Astrocyte of the spinal cord (primary cell): ENCODE measurements at places on chromosomes 6 and 20.

- peak; percentile 69 for DNase-seq
Observed at GRCh38 chr6:157667211-157668008, 155.6 kb upstream of the SNX9 start.

- no peak for DNase-seq
Observed at GRCh38 chr20:21511485-21511849, 2.4 kb downstream of the NKX2-2 start.

DNA sequence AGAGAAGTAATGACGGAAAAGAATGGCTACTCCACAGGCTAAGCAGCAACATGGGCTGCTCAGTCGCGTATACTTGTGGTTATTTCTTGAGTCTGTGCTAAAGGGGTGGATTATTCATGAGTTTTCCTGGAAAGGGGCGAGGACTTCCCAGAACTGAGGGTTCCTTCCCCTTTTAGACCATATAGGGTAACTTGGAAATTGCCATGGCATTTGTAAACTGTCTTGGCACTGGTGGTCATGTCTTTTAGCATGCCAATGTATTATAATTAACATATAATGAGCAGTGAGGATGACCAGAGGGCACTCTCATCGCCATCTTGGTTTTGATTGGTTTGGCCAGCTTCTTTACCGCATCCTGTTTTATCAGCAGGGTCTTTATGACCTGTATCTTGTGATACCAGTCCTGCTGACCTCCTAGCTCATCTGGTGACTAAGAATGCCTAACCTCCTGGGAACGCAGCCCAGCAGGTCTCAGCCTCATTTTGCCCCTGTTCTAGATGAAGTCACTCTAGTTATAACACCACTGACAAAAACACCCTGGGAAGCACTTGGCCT is 11.4 kb downstream of the LBP start:
- DNase-seq = peak; percentile 15

DNA sequence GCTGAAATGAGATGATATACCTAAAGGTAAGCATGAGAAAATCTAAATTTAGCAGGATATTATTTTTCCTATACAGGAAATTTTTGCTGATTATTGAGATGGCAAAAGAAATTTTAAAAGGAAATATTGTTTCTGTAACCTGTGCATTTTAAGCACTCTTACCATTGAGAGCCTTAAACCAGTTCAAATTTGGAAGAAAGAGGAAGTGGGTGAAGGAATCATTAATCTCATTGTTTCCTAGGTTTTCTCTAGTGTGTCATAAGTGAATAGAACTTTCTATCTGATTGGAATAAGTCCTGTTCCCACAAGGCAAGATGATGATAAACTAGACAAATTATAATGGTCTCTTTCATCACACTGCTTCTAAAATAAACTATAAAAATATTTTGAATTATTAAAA is 22.4 kb upstream of the FKBP1C start:
- DNase-seq = no peak

- peak; percentile 14 for DNase-seq
Observed at GRCh38 chr20:53003420-53004154, 31.4 kb downstream of the TSHZ2 start.

- peak; percentile 46 for DNase-seq
Observed at GRCh38 chr6:53168516-53169267, 20.1 kb upstream of the GCM1 start.

DNA sequence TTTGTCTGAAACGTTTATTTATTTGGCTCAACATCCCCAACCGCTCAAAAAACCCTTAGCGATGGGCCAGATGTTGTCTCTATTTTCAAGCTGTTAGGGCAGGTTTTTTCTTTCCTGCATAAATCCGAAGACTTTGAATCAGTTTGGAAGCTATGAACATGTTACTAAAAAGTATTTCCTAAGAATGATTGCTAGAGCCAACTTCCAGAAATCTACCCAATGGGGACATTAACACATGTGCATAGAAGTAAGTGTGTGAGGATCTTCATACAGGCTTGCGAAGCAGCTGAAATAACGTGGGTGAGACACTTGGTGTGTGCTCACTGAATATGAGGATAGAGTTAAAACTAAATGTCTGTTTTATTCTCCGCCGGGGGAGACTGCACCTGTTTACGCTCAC is 106.8 kb downstream of the BCAS1 start:
- DNase-seq = no peak

DNA sequence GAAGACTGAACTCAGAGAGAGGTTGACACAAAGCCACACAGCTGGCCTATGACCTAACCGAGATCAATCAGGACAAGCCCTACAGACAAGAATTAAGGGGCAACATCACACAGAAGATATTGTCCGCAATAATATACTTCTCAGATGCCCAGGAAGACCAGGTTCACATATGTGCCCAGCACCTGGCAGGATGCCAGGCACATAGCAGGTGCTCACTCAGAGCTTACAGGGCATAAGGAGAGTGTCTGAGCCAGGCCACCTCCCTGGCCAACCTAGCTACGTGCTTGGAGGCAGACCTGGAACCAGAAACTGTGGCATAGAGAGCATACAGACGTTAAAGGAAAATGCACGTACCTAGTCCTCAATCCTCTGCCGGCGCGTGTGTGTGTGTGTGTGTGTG is 87.0 kb upstream of the LRFN2 start:
- DNase-seq = no peak

DNA sequence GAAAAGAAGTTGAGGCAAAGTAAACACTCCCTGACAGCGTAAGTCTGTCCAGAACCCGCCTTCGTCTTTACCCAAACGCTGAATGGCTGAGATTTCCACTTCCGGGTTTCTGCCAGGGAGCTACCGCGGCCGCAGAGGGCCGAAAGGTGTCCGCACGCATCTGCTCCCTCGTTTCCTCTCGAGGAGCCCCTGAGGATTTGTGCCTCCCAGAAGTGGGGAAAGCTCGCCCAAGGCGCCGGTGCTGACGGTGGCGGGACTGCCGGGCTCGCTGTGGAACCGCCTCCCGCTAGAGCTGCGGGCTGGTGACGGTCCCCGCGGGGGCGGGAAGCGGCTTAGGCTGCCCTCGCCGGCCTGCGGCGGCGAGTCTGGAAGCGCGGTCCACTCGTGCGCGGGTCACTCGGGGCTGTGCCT is 1760.2 kb upstream of the DEFB115 start:
- no peak for DNase-seq

- DNase-seq = peak; percentile 77
Observed at GRCh38 chr20:50572938-50573777, 63.0 kb downstream of the PTPN1 start.

GRCh38 chr6:112307707-112308106 is 39.4 kb upstream of the RFPL4B start:
- DNase-seq = no peak

GRCh38 chr6:2950713-2951112 is 20.7 kb downstream of the SERPINB6 start:
- no peak for DNase-seq

GRCh38 chr6:152353440-152353839 is 283.7 kb downstream of the SYNE1 start:
- no peak for DNase-seq

DNA sequence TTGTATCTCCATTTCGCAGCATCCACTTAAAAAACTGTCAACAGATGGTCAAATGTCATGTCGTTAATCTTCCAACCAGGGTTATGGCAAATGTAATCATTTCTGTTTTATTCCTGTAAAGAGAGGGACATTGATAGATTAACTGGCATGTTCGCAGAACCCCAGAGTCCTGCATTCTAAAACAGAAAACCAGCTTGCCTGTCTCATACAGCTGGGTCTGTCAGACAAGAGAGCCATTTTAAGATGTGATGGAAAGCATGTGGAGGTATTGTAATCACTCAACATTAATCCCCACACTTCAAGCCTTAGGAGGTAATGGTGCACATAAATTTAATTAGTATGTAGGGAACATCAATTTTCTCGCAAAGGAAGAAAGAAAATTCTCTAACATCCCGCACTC is 4.4 kb downstream of the SMLR1 start:
- no peak for DNase-seq

GRCh38 chr20:25987073-25987927 is 290.6 kb upstream of the ZNF337 start:
- DNase-seq = peak; percentile 22

- DNase-seq = peak; percentile 86
Observed at GRCh38 chr6:142378138-142378875, 76.5 kb downstream of the ADGRG6 start.

DNA sequence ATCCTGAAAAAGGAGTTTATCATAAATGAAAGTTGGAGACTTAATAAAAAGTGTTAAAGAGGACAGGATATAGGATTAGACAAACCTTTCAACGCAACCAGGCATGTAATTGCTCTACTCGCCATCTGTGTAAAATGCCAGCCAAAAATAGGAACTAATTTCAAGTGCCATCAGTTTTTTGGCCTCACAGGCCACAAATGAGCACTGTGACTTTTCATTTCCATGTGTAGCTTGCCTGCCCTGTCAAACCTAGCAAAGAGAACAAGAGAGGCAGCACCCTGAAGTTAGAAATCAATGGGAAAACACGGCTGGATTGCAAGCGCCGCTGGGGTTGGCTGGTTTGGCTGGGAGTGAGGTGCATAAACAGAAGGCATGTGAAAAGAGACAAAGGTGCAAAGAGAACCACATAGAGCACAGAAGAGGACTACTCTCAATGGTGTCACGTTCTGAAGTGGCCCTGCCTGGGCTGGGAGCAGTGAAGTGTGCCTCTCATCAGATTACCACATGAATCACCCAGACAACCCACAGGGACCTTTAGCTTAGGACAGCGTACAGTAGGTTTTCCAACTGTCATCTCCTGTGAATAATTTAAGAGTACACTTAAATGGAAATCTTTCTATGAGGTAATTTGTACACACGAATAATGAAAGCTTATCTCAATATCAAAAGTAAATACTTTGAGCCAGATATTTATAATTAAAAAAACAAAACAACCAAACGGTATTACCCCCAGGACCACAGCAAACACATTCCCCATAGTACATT is 78.0 kb upstream of the NHSL1 start:
- DNase-seq = no peak

GRCh38 chr20:29741894-29742698 is 1515.4 kb upstream of the DEFB115 start:
- DNase-seq = no peak

- no peak for DNase-seq
Observed at GRCh38 chr6:158046201-158047126, 64.8 kb downstream of the SYNJ2 start.

DNA sequence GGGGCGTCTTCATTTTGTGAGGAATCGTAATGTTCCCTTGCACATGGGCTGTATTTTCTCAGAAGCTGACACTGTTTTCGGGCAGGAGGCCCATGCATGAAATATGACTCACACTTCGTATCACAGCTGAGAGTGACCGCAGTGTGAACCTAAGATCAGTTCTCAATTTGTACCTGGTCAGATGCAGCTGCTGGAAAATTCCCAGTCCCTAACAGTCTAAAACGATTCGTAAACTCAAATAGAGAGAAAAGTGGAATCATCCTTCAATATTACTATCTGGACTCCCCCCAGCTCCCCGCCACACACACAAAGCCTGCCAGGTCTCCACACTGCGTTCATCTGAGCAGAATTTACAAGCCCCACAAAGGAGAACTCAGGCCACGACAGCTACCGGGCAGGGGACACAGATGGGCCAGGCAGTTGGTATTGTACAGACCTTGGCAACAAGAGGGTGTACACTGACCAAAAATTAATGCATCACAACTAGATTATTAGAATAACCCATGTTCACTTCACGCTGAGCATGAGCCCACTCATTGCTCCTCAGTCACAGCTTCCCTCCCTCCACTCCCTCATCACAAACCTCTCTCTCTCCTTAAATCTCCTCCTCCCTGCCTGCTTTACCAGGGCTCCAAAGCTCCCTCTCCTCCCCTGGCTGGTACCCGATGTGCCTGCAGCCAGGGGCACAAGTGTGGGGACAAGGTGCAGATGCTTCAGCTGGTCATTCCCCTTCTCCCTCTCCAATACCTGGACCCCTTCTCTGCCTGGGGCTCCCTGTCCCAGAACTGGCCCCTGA is 488.4 kb downstream of the PREX1 start:
- DNase-seq = peak; percentile 71

- DNase-seq = no peak
Observed at GRCh38 chr20:23125159-23125558, 39.0 kb upstream of the CD93 start.

DNA sequence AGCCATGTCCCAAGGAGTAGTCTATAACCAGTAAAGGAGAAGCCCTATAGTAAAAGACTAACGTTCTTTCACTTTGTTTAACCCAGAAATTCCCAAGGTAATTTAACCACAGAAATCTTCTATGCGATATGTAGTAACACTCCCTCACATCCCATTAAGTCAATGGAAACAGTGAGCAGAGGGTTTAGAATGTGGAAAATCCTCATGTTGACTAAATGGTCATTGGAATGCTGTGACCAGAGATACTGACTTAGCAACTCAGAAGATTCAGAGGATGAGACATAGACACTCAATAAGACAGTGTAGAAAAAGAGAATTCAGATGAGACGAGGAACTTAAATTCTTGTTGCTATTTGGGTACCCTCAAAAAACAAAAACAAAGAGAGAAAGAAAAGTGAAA is 562.2 kb upstream of the NOX3 start:
- peak; percentile 19 for DNase-seq

DNA sequence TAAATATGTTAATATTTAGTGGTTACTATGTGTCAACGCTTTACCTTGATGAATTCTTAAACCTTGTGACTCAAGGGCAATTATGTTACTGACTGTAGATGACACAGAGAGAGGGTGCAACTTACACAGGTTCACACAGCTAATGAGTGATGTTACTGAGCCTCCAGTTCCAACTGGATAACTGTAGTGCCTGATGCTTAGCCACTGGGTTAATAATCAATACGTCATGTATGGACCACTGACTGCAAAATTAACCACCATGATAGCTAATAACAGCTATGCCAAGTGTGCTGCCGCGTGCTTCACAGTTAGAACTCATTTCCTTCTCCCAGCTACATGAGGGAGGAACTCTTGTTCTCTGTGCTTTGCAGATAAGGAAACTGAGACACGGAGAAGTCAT is 45.4 kb downstream of the SIRPA start:
- no peak for DNase-seq

- DNase-seq = peak; percentile 49
Observed at GRCh38 chr6:130620338-130620781, 206.8 kb upstream of the SMLR1 start.

GRCh38 chr20:36298795-36299339 is 7.3 kb upstream of the DLGAP4 start:
- no peak for DNase-seq

- no peak for DNase-seq
Observed at GRCh38 chr6:138655828-138656227, 117.7 kb upstream of the CCDC28A start.
